ENCODE measurements at places on chromosomes 5 and 9.
A peak's percentile ranks its signal among the peaks of the same experiment; 100 is the strongest.

DNA sequence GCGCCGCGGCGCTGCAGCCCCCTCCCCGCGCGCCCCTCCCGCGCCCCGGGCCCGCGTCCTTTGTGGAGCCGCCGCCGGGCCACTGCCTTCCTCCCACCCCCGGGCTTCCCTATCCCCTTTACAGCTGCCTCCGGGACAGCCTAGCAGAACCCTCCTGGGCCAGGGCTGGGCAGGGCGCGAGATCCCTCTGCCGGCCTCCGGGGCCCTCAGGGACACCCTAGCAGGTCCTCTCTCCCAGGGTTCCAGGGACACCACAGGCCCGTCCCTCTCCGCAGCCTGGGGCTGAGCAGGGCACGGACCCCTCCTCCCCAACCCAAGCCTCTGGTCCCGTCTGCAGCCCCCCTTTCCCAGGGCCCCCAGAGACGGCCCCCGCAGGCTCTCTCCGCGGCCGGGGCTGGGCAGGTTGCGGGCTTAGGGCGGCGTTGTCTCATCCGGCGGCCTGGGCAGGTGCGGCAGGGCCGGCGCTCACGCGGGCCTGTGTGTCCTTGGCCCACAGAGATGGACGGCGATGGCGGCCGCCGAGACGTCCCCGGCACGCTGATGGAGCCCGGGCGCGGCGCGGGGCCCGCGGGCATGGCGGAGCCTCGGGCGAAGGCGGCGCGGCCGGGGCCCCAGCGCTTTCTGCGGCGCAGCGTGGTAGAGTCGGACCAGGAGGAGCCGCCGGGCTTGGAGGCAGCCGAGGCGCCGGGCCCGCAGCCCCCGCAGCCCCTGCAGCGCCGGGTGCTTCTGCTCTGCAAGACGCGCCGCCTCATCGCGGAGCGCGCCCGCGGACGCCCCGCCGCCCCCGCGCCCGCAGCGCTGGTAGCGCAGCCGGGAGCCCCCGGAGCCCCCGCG is 710 bp downstream of the WNK2 start:
- no peak for DNase-seq

- DNase-seq = no peak
These were observed 17.9 kb downstream of the MIGA2 start for GRCh38 chr9:129054163-129054851.

- no peak for DNase-seq
These were observed 911 bp downstream of the ABLIM3 start for GRCh38 chr5:149141957-149142851.

DNA sequence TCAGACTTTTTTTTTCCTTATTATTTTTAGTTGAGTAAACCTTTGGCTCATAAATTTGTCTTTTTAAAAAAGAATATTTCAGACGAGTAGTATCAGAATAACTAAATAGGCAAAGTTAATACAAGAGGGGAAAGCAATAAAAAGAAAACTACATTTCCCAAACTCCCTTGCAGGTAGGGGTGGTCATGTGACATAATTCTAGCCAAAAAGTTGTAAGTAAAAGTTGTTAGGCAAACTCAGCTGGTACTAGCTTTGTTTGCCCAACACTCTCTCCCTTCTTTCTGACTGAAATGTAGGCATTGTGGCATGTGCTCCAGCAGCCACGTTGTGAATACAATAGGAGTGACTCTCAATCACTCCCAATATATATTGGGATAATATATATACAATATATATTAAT is 20.9 kb downstream of the GIN1 start:
- DNase-seq = no peak

- no peak for DNase-seq
These were observed 1246.0 kb upstream of the DMAC1 start for GRCh38 chr9:9045572-9045971.

GRCh38 chr5:8843771-8844170 is 702.1 kb downstream of the SEMA5A start:
- no peak for DNase-seq

DNA sequence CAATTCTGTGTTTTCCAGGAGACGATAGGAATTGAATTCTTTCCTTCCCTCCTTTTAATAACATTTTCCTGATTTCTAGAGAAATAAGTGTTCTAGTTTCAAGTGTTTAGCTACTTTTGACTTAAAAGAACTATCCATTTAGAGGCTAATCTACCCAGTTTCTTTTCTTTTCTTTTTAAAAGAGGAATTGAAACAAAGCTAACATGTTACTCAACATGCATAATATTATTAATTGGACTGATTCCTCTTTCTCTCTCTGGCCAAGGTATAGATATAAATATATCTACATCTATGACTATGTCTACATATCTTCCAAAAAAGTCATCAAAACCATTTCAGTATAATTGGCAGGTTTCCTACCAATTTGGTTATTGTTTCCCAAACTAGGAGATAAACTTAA is 309.8 kb downstream of the TRPM3 start:
- no peak for DNase-seq

DNA sequence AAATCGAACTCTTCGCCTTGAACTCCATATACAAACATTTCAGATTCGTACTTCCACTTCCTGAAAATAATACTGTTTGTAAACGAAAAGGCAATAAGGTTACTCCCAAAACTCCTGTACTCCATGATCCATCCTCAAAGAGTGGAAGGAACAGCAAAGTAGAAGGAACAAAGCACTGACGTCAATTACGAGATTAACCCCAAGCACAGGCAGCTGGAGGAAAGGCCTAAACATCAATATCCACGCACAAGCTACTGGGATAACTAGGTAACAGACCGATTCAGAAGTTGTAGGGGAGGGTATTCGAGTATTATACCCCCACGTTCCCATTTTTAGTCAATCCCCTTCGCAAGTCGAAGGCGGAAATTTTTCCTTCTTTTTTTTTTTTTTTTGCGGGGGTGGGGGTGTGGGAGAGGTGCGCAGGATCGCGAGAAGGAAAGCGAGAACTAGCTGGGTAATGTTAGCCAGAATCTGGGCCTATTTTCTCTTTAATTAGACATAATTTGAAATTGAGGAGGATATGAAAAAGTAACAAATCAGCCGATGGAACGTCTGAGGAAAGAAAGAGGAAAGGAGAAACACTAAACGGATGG is 909 bp downstream of the AFF4 start:
- no peak for DNase-seq

- no peak for DNase-seq
These were observed 279.4 kb downstream of the HINT1 start for GRCh38 chr5:130885691-130886090.

- DNase-seq = no peak
These were observed 178.9 kb downstream of the BARX1 start for GRCh38 chr9:93776256-93776655.

DNA sequence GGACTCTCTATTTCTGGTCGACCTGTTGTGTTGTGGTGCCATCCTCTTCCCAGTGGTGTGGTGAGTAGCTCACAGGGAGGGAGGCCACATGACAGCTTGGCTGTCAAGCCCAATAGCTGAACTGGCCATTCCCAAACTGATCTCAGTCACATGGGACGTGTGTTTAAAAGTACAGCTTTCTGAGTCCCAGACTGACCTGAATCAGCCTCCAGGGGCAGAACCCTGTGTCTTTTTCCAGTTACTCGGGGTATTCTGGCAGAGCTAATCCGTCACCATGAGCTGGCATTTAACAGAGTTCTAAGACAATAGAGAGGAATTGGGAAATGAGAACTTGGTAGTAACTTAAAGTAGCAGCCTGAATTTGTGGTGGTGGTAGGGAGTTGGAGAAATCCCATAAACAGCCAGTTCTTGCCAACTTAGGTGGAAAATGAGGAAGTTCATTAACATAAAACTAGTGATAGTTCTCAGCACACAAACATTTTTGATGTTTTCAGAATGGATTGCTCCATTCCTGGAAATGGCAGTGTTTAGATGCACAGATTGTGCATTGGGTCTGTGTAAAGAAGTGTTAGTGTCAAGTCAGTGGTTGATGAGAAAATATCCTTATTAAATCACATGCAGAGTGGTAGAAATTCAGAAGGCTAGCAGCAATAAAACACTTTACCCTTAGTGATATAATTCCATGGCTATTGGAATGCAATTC is 50.9 kb downstream of the GPR107 start:
- no peak for DNase-seq

- DNase-seq = no peak
These were observed 40.2 kb downstream of the TMEM232 start for GRCh38 chr5:110686270-110686669.

DNA sequence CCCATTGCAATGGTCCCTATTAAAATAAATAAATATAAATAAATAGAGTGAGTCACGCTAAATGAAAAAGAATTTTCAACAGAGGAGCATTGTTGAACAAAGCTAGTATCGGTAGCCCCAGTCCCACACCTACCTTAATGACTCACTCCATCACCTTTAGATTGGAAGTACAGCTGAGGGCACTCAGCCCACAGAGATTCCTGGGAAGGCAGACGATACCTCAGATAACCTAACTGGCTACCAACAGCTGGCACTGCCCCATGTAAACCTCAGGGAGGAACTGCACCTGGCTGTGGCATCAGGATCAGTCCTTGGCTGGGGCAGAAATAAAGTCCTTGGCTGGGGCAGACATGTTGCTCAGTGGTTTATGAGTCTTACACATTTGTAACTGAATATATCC is 49.3 kb downstream of the SPRY4 start:
- DNase-seq = peak; percentile 80

DNA sequence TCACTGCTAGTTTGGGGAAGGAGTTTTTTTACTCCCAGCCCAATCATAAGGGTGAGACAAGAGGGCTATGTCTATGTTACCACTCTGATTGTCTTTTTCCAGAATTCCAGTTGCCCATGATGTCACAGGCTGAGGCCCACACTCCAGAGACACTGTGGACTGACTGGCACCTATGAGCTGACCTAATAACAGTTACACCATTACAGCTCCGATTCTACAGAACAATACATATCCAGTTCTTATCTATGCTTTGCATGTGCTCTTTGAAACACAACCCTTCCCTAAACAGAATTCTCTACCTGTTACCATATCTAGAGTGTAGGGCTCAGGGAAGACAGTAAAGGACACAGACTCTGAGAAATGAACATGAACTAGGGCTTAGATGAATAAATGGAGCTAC is 45.7 kb upstream of the ALDOB start:
- no peak for DNase-seq

- peak; percentile 96 for DNase-seq
These were observed 291.8 kb downstream of the AOPEP start for GRCh38 chr9:95018099-95018936.

GRCh38 chr9:4572184-4572826 is 82.0 kb downstream of the SLC1A1 start:
- no peak for DNase-seq

- DNase-seq = no peak
These were observed 10.1 kb downstream of the BRD9 start for GRCh38 chr5:882253-883183.

DNA sequence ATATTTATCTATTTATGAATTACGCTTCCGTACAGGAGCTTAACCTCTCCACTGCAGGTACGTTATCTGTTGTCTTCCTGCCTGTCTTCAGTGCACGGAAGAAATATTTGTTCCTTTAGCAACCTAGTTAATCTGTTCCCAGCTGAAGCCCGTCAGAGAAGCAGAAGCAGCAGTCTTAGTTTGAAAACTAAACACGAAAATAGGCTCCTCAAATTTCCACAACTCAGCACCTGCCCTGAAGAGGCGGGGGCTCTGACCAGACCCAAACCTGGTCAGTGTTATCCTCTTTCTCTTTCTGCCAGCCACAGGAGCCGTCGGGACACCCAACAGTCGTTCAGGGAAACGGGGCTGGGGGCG is 462 bp downstream of the NUDCD2 start:
- no peak for DNase-seq

DNA sequence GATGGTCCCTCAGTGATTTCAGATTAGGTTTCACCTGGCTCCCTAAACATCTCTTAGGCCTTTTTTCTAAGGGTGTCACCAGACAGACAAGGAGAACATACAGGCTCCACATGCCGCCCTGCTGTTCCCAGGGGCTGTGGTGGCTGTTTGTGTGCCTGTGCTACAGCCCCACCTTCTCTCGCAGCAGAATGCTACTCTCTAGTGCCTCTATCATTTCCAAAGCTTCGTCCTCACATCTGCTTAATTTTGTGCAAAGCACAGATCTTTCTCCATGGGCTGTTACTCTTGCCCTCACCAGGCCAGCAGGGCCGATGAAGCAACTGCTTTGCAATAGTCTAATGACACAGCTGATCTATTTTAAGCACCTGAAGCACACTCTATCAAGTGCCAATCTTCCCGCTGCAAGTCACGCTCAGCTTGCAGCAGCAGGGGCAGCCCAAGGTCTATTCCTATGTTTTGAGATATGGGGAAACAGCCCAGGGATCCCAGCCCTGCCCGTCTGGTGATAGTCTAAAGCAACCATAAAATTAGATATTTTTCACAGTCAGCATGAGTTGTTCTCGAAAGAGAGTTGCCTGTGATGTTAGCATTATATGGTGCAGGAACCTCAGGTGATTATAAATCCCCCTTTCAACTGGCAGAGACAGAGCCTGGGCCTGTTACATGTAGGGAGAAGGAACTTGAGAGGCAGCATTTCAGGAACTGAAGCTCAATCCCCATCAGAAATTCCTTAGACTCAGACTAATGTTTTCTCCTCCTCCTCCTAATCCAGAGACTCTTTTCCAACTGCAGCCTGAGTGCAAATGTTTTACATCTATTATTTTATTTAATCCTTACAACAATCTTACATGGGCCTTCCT is 12.7 kb downstream of the ABLIM3 start:
- DNase-seq = no peak

DNA sequence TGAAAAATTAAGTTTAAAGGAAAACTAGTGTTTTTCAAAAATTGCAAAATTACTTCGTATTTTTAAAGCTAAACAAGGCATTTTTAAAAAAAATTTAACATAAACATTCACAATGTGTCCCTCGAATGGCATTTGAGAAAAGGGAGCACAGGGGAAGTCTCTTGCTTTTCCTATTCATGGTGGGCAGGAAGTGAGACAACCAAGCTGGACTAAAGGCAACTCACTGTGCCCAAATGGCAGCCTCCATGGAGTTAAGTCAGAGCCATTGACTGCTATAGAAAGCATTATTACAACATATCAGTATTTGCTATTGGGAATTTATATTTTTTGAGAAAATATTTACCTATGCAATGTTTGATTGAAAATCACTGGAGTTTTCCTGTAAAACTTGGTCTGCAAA is 8.3 kb downstream of the HNRNPH1 start:
- DNase-seq = no peak

DNA sequence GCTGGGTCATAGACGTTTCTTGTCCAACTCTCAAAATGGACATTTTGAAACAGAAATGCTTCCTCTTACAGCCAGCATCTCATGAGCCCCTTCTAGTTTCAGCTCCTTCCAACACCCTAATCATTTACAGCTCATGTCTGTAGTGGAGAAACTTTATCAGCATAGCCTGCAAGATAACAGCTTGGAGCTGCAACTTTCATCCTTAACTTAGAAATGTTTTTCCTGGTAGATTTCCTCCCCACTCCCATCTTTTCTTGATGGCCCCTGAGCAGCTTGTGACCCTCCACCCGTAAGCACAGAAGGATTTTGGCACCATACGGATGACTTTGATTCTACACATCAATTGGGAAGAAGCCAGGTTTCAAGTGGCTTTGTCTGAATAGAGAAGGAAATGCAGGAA is 53.5 kb upstream of the TGFBR1 start:
- DNase-seq = no peak

DNA sequence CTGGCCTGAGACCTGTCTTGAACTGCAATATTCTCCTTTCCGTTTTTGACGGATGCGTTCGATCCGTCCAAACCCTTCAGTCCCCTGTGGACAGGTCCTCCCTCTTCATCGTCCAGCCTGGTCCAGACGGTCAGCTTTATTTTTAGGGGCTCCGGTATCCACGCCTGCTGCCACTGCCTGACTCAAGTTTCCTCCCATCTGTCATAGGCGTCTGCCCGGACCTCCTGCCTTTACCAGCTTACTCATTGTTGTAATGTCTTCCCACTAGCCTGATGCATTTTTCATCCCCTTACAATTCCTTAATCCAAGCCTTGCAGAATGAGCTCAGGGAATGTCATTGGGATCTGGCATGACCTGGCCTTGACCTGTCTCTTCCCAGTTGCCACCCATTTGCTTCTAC is 145.8 kb downstream of the TENT4A start:
- no peak for DNase-seq

Measured in keratinocyte (primary cell).